ENCODE measurements at places on chromosomes 16 and 17.

- DNase-seq: no peak
Observed at GRCh38 chr16:17511340-17511739, 40.6 kb upstream of the XYLT1 start.

DNA sequence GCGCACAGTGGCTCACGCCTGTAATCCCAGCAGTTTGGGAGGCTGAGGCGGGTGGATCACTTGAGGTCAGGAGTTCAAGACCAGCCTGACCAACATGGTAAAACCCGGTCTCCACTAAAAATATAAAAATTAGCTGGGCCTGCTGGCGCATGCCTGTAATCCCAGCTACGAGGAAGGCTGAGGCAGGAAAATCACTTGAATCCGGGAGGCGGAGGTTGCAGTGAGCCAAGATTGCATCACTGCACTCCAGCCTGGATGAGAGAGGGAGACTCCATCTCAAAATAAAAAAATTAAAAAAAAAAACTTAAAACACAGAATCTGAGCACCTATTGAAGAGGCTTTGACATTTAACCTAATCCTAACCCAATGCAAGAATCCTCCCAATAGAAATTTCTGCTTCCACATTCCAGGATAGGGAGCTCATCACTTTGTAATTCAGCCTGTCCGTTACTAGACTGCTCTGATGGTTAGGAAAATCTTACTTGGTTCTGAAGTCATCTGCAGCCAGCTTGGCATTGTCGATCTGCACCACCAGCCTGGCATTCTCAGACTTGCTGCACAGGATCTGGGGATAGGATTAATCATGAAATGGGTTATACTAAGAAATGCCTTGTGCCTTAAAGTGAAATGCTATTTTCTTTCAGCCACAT lies 2.1 kb downstream of the KRT33B start:
- no peak for DNase-seq

DNA sequence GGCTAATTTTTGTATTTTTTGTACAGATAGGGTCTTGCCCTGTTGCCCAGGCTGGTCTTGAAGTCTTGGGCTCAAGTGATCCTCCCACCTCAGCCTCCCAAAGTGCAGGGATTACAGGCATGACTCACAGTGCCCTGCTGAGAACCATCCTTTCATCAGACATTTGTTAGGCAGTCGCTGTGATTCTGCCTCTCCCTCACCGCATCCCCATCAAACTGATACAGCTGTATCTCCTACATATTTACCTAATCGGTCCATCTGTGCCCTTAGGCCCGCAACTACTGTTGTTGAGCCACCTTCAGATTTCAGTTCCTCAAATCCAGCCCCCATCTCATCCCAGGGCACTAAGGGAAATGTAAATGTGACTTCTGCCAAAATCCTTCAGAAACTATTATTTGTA lies 2.0 kb upstream of the SLC43A2 start:
- DNase-seq: no peak

GRCh38 chr16:49932946-49933345 lies 77.0 kb upstream of the ZNF423 start:
- no peak for DNase-seq

- DNase-seq: no peak
Observed at GRCh38 chr17:40551091-40551878, 14.0 kb downstream of the CCR7 start.

DNA sequence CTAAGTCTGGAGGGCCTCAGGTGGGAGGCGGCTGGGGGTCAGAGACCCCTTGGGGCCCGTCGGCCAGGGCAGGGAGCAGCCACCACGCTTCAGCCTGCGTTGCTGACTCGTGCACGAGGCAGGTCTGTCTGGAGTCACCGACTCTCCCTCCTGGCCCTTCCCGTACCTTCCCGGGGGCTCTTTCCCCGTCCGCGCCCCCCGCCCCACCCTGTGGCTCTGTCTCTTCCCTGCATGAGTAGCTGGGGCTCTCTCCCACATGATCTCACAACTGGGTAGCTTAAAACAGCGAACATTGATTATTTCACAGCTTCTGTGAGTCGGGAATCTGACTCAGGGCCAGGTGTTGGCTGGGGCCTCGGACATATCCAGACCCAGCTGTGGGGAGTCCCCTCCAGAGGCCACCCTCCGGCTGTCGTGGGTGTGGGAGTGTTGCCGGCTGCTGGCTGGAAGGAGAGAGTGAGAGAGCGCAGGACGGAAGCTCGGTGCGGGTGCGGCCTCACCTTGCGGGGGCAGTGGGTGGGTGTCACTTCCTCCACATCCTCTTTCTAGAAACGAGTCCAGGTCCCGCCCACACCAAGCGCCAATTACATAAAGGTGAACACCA lies 17.3 kb downstream of the BAHCC1 start:
- peak; percentile 34 for DNase-seq

- peak; percentile 88 for DNase-seq
Observed at GRCh38 chr16:8963821-8964441, at the start of gene USP7. TSS of gene USP7 (minus strand) at chr16:8963906. CDS start at chr16:8963285, 621 bp downstream.

GRCh38 chr16:88703486-88704309 lies 2.5 kb downstream of the RNF166 start:
- DNase-seq: peak; percentile 69

- DNase-seq: no peak
Observed at GRCh38 chr17:55931446-55931845, 180.6 kb downstream of the PCTP start.

DNA sequence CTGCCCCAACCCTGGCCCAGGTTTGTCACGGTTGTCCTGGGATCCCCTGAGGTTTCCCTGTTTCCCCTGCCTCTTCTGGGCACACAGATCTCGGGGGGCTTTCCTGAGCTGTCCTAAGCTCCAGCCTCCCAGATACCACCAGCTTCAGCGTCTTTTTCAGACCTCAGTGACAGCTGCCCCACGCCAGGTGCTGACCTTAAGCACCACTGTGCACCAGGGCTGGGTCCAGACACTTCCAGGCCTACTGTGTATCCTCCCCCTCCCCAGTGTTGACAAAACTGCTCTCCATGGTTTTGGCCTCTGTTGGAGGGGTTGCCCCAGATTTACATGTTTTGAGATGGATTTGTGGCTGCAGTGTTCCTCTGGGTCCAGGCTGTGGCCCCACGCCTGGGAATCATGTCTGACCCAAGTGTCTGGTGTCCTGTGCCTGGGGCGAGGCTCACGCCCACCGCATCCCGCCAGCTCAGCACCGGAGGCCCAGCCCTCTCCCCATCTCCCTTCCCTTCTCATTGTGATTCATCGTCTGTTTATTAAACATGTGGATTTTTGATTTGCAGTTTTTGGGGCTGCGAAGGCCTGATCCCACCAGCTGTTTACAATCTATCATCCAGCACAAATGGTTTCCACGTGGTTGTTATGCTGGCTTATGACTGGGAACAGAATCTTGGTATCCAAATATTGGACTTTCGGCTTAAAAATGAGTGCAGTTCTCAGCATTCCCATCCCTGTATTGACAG lies 82.1 kb downstream of the METRNL start:
- DNase-seq: no peak

GRCh38 chr17:7107012-7107754 lies 7.4 kb downstream of the ASGR2 start:
- DNase-seq: no peak

DNA sequence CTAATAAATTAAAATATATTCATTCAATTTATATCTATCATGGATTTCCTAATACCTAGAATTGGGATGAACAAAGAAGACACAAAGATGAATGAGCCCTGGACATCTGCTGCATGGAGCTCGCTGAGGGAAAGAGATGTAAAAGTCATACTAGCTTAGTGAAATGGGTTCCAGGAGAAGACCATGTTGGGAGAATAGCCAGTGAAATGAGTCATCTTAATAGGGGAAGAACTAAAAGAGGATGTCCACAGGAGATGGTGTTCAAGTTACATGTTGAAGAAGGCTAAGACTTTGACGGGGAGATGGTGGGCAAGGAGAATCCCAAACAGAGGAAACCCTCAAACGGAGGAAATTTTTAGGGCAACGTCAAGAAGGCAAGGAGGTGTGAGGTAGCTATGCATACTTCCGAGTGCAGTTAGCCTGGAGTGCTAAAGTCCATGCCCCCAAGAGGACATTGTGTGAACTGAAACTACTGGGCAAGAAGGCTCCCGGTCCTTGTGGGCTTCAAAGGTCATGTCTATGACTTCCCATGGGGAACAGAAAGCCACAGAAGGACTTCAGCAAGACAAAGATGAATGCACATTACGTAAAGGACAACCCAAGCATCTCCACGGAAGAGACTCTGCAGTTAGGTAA lies 220.5 kb upstream of the CDH11 start:
- no peak for DNase-seq

DNA sequence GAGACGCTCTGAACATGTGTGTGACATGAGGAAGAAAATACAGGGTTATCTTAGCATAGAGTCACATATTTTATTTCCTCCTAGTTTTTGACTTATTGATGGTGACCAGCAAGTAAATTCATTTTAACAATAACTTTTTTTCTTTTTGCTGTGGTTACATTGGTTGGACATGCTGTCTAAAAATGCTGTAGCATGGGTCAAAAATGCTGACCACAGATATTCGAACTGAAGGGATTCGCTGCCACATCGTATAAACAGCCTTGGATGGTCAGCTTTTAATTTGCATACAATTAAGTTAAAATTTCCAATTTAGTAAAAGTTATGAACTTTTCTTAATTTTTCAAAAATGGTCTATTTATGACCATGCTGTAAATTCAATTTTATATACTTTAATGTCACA lies 30.5 kb downstream of the RPGRIP1L start:
- DNase-seq: no peak

- no peak for DNase-seq
Observed at GRCh38 chr17:80786470-80786869, 205.2 kb upstream of the CHMP6 start.

DNA sequence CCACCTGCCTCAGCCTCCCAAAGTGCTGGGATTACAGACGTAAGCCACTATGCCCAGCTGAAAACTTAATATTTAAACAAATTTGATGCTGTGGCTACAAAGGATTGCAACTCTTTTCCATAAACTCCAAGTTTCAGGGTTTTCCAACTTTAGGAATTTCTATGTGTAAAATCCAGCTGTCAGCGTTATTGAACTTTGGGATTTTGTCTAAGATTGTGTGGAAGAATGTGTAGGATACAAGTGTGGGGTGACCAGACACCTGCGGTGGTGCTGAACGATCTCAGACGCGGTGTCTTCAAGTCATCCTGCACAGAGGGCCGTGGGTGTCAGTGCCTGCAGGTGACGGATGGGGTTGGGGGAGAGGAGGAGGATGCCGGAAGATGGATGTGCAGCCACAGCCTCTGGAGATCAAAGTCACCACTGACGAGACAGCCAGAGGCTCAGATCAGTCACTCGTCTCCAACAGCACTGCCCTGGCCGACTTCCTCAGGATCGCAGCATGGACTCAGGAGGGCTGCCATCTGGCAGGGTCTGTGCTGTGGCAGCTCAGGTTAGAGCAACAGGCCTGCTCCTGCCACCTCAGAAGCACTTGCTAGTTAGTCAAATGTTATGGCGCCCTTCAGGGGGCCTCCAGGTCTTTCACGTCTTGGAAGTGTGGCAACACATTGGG lies 13.0 kb downstream of the ACSF3 start:
- no peak for DNase-seq

GRCh38 chr17:20008242-20009051 lies 712 bp upstream of the SPECC1 start:
- no peak for DNase-seq

GRCh38 chr17:74569020-74570003 lies 2.0 kb upstream of the CD300H start:
- DNase-seq: no peak

- DNase-seq: no peak
Observed at GRCh38 chr16:85715169-85716021, 26.6 kb upstream of the GINS2 start.

- DNase-seq: no peak
Observed at GRCh38 chr17:50861822-50862528, 4.2 kb downstream of the TOB1 start.

- DNase-seq: no peak
Observed at GRCh38 chr17:81254955-81255717, 16.0 kb downstream of the NDUFAF8 start.

DNA sequence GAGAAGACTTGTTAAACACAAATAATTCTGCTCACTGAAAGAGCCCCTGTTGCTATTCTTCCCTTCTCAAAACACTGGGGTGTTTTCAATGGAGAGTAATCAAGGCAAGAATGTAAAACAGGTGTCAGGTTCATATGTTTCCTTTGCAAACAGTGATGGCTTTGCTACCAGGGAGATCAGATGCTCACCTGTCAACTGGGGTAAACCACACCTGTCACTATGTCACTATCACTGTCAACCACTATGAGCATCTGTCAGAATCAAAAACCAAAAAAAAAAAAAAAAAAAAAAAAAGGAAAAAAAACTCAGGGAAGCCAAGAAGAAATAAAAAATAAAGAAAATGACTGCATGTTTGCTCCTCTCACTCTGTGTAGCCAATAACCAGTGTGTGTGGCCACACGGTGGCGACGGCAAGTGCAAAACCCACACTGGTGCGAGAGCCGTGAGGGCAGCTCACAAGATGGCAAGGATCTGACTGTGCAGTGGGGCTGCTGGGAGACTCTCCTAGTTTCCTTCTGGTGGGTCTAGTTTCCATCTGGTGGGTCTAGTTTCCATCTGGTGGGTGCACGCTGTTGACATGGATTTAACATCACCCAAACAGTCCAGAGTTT lies 22.7 kb downstream of the USP22 start:
- DNase-seq: no peak

- DNase-seq: no peak
Observed at GRCh38 chr17:59234631-59235030, 14.3 kb downstream of the GDPD1 start.

- DNase-seq: no peak
Observed at GRCh38 chr17:4518901-4519300, 20.2 kb downstream of the SPNS2 start.

- no peak for DNase-seq
Observed at GRCh38 chr17:82346342-82347300, 12.4 kb upstream of the TEX19 start.

- no peak for DNase-seq
Observed at GRCh38 chr17:31688701-31689100, 170.3 kb downstream of the COPRS start.

DNA sequence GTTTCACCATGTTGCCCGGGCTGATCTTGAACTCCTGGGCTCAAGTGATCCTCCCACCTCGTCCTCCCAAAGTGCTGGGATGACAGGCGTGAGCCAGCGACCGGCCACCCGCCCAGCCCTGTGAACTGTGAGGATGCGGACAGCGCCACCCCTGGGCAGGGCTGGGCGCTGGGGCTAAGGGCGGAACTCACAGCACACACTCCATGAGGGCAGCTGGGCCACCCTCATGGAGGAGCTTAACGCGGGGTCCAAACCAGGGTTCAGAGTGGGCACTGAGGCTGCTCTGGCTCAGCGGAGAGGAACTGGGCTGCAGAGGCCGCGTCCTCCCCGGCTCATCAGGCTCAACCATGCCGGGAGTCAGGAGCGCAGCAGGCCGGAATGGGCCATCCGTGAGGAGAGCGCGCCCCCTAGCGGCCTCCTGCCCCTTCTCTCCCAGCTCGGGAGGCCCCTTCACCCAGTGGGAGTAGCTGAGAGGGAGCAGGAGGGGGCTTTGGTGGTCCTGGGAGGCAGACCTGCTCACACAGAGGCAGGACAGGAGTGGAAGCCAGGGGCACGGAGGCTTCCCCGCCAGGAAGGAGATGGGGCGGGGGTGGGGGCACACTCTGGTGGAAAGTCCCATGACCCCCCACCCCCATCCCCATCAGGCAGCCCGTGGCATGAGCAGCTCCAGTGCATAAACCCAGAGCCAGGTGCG lies 13.8 kb downstream of the CORO7 start:
- DNase-seq: peak; percentile 51
